ENCODE measurements at places on chromosomes 13 and 19.

DNA sequence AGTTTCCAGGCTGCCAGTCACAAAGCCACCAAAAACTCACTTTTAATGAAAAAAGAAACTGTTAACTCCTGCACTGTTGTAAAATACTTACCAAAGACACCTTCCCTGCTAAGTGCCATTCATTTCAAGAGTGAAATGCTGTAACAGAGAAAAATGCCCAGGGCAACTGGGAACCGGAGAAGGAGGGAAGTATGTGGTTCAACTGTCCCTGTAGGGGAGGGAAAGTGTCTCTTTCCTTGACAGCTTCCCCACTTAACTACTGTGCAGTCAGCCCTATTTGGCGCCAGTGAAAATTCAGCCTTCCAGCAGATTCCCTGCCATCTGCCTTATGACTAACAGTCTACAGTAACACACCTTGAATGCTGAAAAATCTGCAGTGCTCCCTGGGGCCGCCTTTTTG, 789.0 kb downstream of the DIAPH3 start:
- no peak for DNase-seq

- DNase-seq: no peak
These were observed 12.8 kb upstream of the MAP2K2 start for GRCh38 chr19:4136680-4137088.

GRCh38 chr13:110127986-110128511, 178.9 kb downstream of the COL4A1 start:
- DNase-seq: no peak

GRCh38 chr13:43805681-43806128, 18.9 kb upstream of the ENOX1 start:
- DNase-seq: no peak

GRCh38 chr19:52398081-52398441, 412 bp downstream of the ZNF528 start:
- no peak for DNase-seq
